ENCODE measurements at places on chromosomes 4 and X.

GRCh38 chr4:121998024-121998423 lies 46.2 kb upstream of the TRPC3 start:
- DNase-seq: no peak

GRCh38 chr4:6693231-6694176 lies at the start of gene S100P:
Gene S100P, plus strand, starts transcription at chr4:6693878. Its CDS starts 55 bp downstream, at chr4:6693933.
- DNase-seq: no peak

DNA sequence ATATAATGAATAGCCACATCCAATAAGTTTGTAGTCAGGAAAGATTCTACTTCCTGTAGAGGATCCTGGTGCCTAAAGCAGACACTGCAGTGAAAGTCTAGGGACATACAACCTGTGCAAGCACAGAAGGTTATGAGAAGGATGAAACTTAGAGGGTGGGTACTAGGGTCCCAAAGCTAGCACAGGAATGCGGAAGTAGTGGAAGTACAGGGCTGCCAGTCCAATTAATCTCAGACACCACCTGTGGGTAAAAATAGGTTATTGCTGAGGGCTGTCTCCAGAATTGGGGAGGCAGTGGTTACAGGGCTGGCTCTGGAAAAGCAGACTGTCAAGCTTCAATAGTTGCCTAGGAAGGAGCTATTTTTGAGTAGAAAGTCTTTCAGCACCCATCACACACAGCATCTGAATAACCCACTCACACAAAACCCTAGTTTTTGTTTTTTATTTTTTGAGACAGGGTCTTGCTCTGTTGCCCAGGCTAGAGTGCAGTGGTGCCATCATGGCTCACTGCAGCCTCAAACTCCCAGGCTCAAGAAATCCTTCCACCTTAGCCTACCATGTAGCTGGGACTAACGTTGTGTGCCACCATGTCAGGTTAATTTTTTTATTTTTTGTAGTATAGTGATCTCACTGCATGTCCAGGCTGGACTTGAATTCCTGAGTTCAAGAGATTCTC lies 50.8 kb upstream of the ELF2 start:
- no peak for DNase-seq

GRCh38 chrX:134177527-134177926 lies 59.5 kb upstream of the CCDC160 start:
- DNase-seq: no peak

DNA sequence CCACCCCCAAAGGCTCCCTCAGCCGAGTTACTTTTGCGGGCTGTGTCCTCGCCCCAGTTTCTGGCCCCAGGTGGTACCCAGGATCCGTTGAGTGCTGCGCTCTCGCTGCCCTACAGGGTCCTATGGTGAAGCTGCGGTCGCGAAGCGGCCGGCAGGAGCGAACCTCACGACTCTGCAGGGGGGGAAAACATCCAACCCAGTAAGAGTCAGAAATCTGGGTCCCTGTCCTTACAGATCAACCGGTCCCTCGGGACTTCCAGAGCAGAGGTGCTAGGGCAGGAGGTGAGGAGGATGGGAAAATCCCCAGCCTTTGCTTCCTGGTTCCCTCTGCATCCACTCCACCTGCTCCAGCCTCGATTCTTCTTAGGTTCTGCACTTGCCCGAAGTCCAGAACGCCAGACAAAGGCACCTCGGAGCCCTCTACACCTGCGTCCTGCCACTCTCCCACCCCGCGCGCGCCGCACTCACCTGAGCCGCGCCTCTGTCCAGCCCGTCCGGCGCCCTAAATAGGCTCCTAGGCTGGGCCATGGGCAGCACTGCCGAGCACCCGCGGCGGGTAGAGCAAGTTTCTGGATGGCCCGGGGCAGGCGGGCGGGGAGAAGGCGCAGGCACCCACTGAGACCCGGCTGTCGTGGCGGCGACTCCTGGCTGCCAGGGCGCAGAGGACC lies at the start of gene HS3ST1:
Gene HS3ST1, minus strand, starts transcription at position 664 of the 668 bp plus-strand sequence. CDS start 28,889 bp downstream, outside the sequence.
- no peak for DNase-seq

- no peak for DNase-seq
Measured at GRCh38 chr4:7862561-7863192, 77.0 kb downstream of the AFAP1 start.

DNA sequence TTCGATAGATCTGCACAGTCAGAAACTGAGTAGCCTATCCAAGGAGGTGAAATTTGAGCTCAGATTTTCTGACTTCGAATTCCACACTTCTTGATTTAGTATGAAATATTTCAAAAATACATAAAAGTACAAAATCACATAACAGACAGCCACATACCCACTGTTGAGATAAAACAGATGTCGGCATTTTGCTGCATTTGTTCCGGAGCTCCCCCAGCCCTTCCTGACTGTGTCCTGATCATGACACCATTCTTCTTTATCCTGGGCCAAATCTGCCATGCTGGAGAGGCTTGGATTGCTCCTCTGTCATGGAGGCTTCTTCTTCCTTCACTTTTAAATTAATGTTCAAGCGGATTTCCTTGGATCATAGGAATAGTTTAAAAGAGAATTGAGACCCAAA lies 124.2 kb upstream of the RBPJ start:
- DNase-seq: no peak

- DNase-seq: peak; percentile 60
Measured at GRCh38 chr4:71941001-71941400, 90.8 kb upstream of the NPFFR2 start.
